ENCODE measurements at places on chromosomes 2 and 18.

DNA sequence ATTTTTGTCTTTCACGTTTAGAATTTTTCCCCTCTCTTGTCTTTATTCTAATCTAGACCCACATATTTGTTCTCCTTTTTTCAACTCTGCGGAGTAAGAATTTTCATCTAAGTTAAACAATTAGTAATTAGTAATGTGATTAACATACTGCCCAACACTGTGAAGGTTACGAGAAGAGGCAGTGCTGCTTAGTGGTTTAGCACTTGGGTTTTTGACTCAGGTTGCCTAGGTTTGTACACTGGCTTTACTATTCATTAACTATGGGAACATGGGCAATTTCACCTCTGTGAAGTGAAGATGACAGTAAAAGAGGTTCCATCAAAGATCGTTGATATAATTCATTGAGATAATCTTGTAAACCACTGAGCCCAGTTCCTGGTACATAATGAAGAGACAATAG is 82.2 kb upstream of the PNPT1 start:
- DNase-seq: no peak

- DNase-seq: no peak
Measured at GRCh38 chr2:239118675-239119211, 270.9 kb downstream of the TWIST2 start.

- DNase-seq: peak; percentile 10
Measured at GRCh38 chr2:27041752-27042151, 9.0 kb downstream of the TMEM214 start.

GRCh38 chr18:54828281-54828881 is at the start of gene RAB27B:
RAB27B (plus strand) TSS chr18:54828477; CDS start chr18:54877586, 49,109 bp downstream.
- peak; percentile 90 for DNase-seq

DNA sequence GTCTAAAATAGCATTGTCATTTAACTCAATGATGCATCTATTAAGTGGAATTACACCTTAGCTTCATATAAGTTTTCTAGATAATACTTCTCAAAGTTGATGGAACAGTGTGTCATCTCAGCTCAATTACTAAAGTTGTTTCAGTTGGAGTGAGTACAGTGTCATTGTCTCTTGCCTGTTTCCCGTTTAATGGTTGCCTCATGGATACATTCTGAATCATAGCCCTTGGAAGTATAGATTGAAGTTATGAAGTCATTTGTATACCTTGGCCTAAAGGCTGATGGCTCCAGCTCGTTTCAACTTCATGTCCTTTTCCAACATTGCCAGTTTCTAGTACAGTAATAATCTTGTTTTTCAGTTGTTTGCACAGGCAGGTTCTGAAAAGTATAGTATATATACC is 130.5 kb upstream of the NOSTRIN start:
- DNase-seq: peak; percentile 43

- no peak for DNase-seq
Measured at GRCh38 chr18:30632071-30632698, 410.4 kb downstream of the DSC3 start.

- DNase-seq: no peak
Measured at GRCh38 chr2:63399156-63399555, 189.1 kb downstream of the WDPCP start.

- DNase-seq: no peak
Measured at GRCh38 chr2:174791020-174791419, 26.7 kb upstream of the CHRNA1 start.

GRCh38 chr18:32847691-32848090 is 74.9 kb upstream of the KLHL14 start:
- DNase-seq: no peak
